ENCODE measurements at places on chromosomes 1 and 21.
A peak's percentile ranks its signal among the peaks of the same experiment; 100 is the strongest.

DNA sequence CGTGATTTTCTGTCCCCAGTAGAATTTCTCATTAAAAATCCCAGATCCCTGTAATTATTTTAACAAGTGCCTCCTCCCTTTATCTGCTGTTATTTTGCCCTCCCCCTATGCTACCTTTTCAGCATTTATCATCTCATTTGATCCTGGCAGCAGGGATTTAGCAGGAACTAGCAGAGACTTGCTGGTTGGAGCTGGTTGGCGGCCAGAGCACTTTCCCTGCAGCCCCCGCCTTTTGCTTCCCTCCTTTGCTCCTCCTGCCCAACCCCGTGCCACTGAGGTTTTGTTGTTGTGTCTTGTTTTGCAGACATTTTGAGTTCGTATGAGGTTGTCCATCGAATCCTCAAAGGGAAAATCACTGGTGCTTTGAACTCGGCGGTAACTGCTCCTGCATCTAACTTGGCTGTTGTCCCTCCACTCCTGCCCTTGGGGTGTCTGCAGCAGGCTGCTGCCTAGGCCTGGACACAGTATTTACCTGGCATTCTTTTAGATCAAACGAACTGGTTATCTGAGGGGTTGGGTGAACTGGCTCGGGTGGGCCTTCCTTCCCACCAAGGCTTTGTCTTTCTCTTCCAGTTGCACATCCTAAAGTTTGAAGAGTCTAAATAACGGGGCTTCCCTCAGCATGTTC is 11.2 kb downstream of the UBE2Q1 start:
- no peak for DNase-seq

DNA sequence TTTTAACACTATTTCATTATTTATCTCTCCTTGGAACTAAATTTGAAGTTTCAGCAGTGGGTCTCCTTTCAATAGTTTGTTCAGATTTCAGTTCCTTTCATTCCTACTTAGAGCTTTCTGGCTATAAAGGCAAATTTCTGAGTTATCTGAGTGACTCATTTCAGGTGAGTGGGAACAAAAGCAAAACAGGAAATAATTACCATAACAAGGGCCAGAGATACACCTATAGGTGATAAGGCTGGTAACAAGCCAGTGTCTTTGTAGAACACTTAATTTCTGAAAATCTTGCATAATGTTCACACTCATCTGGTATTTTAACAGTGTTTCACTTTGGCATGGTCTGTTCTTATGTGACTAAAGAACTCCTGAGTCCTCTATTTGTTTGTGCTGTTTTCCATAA is 64.5 kb upstream of the PRRC2C start:
- no peak for DNase-seq

- no peak for DNase-seq
Measured at GRCh38 chr1:53576381-53576801, 117.2 kb downstream of the DMRTB1 start.

- DNase-seq: no peak
Measured at GRCh38 chr1:201094832-201095231, 17.4 kb downstream of the CACNA1S start.

- DNase-seq: no peak
Measured at GRCh38 chr1:28286111-28286510, 26.8 kb downstream of the SESN2 start.

DNA sequence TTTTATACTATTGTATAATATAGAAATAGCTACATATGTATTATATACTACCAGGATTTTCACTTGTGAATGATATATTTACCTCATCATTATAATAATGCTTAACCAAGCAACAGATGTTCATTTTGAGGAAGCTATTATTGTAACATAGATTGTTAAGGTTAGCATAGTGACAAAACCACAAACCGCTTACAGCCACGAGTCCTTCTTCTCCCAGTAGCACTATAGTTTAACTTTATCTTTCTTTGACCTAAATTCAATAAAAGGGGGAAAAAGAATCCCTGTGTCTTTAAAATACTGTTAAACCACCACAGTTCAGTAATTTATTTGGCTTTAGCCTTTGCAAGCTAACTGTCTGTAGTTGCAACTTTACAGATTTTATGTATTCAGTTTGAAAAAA is 1039.4 kb upstream of the B3GALT2 start:
- DNase-seq: no peak

DNA sequence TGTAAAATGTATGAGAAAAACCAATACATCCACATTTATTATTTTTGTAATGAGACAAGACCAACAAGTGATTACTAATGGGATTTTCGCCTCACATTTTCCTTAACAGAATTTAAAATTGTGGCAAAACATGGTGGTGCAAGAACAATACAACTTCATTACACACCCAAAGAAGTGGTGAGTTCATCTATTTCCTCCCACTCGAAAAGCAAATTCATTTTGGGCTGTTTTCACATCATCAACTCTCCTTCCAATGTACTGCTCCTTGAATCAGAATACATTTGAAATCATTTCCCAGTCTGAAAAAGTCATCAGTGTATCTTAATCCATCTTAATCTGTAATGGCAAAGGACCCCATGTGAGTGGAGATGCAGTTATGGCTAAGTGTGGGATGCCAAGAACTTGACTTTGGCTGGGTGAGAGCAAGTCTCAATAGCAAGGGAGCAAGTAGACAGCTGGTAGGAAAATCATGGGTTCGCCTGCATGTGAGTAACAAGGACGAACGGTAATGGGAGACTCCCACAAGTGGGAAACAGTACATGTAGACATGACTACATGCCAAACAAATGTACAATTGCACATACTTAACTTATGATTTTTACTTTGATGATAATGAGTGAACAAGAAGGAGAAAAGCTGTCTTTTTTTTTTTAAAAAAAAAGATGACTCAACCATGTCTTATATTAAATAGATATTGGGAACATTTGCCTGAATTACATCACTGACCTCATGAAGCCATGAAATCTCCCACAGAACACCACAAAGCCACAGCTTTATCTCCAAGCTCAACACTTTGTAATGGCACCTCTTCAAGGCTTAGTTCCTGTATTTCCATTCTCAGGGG is 46.0 kb downstream of the RUNX1 start:
- no peak for DNase-seq

- DNase-seq: no peak
Measured at GRCh38 chr1:66413136-66413837, 120.7 kb upstream of the SGIP1 start.

GRCh38 chr1:214360525-214361164 is 79.7 kb downstream of the SMYD2 start:
- no peak for DNase-seq

DNA sequence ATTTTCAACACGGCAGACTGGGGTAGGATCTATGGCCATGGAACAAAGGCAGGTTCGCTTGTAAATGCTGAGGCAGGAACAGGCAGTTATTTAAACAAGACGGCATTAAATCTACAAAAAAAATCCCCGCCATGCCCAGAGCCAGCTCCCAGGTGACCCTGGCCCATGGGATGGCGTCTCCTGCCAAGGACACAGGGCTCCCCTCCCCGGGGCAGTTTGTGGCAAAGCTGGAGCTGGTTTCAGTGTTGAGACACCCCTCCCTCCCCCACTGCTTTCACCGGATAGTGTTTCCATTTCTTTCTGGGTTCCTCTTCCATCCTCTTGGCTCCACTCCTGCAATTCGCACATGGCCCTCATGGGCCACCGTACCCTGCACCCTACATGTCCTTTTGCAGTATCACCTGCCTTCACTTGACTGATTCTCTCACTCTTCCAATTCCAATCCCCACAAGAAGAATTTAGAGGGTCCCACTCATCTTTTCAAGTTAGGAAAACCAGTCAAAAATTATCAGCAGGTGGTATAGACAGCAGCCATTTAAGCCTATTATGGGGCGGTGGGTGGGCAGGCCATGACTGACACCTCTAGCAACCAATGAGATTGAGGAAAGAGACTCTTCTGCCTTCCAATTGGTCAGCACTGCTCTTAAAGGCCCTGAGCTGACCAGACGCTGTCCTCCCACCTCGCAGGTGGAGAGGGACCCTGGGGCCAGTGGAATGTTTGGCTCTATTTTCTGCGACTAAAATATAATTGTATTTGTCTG is 52.0 kb downstream of the OLIG1 start:
- no peak for DNase-seq

DNA sequence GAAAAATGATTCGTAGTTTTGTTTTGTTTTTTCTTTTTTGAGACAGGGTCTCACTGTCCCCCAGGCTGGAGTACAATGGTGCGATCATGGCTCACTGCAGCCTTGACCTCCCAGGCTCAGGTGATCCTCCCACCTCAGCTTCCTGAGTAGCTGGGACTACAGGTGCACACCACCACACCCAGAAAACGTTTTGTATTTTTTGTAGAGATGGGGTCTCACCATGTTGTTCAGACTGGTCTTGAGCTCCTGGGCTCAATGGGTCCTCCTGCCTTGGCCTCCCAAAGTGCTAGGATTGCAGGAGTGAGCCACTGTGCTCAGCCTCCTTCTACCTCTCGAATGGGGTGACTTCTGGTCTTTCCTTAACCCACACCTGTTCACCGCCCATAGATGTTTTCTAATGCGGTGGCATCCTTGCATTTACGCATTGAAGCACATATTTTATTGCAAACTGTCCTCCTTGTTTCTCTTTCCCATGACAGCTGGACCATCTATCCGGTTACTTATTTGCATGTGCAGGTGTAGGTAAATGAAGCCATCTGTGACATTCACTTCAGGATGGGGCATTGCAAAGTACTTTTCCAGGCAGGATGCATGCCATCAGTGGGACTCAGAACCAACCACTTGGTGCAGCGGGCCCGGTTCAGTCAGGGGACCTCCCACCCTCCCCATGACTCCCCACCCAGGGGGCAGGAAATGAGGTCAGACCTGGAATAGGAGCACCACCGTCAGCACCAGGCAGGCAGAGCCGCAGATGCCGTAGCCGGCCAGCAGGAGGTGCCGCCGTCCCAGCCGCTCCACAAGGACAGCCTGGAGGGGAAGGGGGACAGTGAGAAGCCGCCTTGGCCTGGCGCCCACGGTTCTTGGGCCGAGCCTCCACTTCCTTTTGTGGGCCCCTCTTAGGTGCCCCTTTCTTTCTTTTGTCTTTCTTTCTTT is 16.5 kb downstream of the SLC2A7 start:
- peak; percentile 33 for DNase-seq

DNA sequence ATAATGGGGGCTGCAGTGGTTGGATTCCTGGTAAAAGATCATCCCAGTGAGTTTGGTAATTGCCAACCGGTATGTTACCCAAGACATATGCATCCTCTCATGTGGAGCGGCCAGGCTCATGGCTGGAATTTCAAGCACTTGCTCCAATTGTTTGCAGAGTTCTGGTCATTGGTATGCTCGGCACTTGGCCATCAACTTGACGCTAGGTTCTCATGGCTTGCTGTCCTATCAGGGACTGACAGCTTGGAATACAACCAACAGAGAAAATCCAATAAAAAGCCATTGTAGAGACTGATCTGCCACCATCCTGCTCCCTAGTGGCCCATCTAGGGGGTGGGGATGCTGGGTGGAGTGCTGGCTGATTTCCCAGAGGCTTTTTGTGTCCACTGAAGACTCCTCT is 120.9 kb downstream of the EDEM3 start:
- no peak for DNase-seq

GRCh38 chr1:154192476-154192875 is 576 bp upstream of the TPM3 start:
- no peak for DNase-seq

GRCh38 chr21:23496729-23497128 is 2110.6 kb downstream of the MRPL39 start:
- no peak for DNase-seq

DNA sequence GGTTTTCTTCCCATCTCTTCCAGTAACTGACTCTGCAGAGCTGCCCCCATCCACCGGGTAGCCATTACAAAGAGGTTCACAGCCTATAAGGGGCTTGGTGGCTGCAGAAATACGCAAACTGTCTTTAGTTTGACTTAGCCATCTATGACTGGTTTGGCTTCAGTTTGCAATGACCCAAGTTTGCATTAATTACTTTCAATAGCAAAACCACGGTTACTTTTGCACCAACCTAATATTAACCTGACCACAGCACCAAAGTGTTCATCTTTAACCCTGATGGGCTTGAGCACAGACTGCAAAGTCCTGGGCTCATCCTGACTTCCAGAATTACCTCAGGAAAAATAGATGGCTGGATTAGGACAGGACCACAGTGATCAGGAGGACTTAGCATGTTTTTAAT is 2.2 kb upstream of the HAO2 start:
- no peak for DNase-seq

DNA sequence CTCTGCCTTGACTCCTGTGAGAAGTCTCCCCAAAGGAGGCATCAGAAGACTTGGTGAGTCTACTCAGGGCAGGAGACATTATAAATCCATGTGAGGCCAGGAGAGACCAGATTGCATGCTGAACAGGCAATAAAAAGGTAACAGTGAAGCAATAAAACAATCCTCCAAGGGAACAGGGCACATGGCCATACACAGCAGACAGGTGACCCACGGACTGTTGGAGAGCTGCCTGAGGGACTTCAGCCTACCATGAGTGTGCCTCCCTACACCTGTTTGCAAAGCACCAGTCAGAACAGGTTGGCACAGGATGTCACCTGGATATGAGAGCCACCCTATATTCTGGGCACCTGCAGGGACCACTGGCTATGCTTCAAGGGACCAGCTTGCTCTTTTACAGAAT is 67.6 kb downstream of the MAB21L3 start:
- DNase-seq: no peak

- DNase-seq: no peak
Measured at GRCh38 chr21:28393279-28393678, 599.4 kb downstream of the LTN1 start.

- no peak for DNase-seq
Measured at GRCh38 chr1:160628799-160629263, 18.0 kb downstream of the SLAMF1 start.

GRCh38 chr1:183416850-183417771 is 1.1 kb downstream of the NMNAT2 start:
- peak; percentile 22 for DNase-seq

GRCh38 chr1:240501115-240501514 is 110.8 kb downstream of the GREM2 start:
- DNase-seq: no peak

DNA sequence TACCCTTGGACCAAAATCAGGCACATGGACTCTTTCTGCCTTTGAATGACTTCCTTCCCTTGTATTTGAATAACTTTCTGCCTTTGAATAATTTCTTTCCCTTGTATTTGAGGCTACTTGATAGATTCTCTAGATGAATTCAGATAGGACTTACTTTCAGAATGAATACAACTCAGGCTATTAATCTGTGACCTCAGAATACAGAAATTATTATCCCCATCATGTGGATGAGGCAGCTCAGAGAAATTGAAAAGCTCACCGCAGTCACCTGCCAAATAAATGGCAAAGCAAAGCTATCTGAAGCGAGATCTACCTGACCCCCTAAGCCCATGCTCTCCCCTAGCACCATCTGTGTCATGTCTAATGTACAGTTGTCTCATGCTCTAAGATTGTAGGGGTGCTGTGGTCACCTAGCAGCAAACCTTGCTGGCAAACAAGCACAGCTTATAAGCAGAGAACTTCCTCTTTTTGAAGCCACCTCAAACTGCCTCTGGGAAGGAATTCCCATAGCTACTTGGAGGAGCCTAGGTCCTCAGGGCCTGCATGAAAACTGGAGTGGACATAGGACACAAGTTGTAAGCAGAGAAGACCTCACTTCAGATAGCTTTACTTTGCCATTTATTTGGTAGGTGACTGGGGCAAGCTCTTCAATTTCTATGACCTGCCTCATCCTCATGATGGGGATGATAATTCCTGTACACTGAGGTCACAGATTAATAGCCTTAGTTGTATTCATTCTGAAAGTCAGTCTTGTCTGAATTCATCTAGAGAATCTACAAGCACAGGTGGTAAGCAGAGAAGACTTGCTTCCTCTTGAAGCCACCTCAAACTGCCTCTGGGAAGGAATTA is 66.1 kb downstream of the FASLG start:
- no peak for DNase-seq

- no peak for DNase-seq
Measured at GRCh38 chr1:94027721-94028515, 93.0 kb downstream of the ABCA4 start.

- peak; percentile 38 for DNase-seq
Measured at GRCh38 chr1:67429528-67430357, 459 bp downstream of the SERBP1 start.
